ENCODE measurements at places on chromosomes 12 and 14.

DNA sequence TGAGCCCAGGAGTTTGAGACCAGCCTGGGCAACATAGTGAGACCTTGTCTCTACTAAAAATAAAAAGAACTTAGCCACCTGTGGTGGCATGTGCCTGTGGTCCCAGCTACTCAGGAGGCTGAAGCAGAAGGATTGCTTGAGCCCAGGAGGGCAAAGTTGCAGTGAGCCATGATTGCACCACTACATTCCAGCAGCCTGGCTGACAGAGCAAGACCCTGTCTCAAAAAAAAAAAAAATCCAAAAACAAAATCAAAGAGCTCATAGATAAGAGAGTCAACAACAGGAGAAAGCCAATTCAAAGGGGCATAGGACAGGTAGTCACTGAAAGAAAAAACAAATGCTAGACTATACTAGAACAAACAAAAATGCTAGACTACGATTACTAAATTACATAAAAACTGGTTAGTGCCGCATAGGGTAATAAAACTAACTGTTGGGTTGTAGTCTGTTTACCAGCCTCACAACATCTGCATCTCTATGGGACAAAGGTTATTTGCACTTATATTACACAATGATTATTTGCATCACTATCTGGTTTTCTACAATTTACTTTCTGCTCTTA lies 16.6 kb upstream of the EEA1 start:
- no peak for DNase-seq

DNA sequence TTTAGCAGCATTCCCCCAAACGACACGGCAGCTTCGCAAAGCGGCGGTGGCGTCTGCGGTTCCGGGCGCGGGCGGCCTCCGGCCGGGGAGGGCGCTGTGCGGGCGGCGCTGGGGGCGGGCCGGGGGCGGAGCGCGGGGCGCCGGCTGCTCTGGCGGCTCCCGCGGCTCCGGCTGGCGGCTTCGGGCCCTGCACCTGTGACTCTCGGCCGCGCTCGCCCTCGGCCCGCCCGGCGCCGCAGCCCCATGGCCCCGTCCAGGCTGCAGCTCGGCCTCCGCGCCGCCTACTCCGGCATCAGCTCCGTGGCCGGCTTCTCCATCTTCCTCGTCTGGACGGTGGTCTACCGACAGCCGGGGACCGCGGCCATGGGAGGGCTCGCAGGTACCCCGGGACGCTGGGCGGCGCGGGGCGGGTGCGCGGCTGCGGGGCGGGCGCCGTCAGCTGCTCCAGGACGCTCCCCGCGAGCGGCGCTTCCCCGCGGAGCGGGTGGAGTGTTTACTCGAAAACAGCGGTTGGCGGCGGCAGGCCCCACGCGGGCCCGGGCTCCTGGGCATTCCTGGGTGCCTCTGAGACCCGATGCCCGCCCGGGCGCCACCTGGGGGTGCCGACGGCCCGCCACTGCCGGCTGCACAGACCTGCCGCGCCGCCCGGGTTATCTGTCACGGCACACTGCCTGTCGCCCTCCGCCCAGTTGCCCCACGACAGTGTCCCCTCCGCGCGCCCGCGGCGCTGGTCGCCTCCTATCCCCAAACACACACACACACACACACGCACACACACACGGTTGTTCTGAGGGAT lies at the start of gene SLC48A1:
TSS of gene SLC48A1 (plus strand) at position 177 of the 796 bp plus-strand sequence. CDS start at position 244, 67 bp downstream.
- DNase-seq: no peak

DNA sequence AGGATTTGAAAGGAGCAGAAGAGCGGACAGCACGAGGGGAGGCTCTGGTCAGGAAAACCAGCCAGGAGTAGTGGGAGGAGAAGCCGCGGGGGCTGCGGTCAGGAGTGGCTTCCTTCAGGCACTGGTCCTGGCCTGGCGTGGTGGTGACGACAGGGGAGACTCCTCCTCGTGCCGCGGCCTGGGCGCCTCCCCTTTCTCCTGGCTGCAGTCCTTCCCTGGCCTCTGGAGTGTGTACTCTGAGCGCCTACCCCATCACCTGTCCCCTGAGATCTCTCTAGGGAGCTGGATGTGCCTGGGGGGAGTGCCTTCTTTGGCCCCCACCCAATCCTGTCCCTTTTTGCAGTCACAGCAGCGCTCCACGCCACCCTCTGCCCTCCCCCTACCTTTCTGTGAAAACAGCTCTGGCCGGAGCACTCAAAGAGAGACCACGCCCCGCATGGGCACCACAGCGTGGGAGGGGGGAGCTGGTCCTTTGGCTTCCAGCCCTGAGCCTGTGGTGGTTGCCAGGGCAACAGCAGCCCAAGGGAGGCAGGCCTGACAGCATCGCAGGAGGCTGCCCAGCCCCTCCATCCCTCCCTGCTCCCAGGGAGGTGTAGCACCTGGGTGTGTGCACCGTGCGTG lies 125.9 kb downstream of the CALM1 start:
- no peak for DNase-seq

DNA sequence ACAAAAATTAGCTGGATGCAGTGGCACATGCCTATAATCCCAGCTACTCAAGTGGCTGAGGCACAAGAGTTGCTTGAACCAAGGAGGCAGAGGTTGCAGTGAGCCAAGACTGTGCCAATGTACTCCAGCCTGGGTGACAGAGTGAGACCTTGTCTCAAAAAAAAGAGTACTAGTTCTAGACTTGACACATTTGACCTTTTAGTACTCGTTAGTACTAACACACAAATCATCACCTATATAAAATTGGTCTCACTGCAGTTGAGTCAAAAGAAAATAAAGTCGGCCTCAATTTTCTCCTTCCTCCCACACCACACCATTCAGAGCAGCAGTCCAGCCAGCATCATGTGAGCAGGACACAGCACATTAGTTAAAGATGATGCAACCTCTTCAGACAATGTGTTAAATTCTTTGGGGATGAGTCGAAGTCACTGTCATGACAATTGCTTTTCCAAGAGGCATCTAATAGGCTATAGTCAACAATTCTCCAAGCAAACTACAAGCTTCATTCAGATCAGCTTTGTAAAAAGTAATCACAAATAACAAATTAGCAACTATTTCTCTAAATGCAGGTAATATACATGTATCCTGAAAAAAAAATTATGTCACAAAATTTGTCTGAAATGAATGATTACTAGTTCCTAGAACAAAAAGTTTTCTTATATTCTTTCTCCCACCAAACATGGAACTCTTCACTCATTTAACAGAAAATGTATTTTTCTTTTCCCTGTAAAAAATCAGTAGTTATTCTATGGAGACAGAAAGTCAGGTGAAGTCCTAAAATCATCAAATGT lies 55.6 kb downstream of the CLIP1 start:
- DNase-seq: peak; percentile 84

GRCh38 chr14:20632831-20633691 lies 8.4 kb downstream of the OR6S1 start:
- peak; percentile 86 for DNase-seq

DNA sequence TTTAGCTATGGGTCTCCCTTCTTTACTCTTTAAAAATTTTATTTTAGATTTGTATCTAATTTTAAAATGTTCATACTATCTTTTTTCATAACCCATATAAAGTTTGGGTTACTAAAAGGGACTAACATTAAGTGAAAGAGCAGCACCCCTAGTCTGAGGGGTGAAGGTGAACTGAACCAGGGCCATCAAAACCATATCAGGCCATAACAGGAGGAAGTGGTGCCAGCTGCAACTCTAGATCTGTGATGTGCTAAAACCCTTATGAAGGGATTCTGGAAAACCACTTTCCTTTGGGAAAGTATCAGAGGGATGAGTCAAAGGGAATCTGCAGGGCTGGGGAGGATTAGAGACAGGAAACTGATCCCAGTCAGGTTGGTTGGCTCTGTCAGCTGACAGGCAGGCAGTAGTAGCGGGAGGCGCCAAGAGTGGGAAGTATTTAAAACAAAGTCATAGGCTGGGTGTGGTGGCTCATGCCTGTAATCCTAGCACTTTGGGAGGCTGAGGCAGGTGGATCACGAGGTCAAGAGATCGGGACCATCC lies 162.5 kb downstream of the PPM1H start:
- DNase-seq: peak; percentile 64

DNA sequence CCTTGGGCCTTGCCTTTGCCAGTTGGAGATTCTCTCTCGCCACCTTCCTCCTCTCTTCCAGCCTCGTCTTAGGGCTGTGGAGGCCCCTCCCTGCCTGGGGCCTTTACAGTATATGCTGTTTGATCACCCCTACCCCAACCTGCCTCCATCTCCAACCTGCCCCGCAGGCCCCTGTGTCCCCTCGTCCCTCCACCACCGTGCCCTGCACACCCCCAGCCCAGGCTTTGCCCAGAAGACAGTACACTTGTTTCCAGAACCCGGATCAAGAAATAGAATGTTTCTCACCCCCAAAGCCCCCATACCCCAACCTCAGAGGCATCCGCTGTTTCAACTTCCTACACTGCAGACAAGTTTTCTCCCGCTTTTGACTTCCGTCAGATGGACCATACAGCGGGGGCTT lies 202.3 kb upstream of the C14orf180 start:
- no peak for DNase-seq

- DNase-seq: no peak
Observed at GRCh38 chr14:51481643-51482042, 170.1 kb upstream of the FRMD6 start.

DNA sequence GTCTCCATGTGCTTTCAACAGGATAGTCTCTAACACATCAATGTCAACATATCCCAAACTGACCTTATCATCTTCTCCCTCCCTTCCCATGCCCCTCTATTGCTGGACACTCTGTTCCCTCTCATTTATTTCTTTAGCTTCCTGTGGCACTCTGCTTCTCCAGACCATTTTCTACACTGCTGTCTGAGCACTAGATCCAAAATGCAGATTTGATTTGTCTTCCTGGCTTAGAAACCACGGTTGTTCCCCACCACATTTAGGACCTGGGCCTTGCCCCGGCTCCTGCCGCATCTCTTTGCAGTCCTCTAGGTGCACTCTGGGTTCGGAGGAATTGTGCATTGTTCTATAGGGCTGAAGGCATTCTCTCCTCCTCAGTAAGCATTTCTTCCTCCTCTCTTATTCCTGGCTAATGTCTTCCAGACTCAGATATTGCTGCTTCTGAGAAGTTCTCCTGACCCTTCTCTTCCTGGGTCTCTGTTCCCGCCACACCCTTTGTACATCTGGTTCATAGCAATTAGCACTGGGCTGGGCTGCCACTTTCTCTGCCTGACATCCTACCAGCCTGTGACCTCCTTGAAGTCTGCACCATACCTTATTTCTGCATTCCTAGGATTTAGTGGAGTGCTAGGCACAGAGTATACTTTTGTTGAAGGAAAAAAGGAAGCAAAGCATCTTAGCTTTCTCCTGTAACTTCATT lies 13.9 kb downstream of the ARG2 start:
- no peak for DNase-seq

DNA sequence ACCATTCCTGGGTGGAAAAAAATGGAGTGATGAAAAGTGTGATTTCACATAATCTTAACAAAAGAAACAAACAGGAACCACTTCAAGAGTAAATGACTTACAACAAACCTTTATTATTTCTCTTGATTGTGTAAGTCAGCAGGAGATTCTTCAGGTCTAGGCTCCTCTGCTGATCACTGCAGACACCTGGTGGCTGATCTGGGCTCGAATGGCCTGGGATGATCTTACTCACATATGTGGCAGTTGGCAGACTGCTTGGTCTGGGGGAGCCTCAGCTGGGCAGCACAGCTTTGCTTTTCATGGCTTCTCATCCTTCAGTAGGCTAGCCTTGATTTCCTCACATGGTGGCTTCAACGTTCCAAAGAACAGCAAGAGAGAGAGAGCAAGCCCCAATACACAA lies 215.4 kb upstream of the PRICKLE1 start:
- DNase-seq: no peak

DNA sequence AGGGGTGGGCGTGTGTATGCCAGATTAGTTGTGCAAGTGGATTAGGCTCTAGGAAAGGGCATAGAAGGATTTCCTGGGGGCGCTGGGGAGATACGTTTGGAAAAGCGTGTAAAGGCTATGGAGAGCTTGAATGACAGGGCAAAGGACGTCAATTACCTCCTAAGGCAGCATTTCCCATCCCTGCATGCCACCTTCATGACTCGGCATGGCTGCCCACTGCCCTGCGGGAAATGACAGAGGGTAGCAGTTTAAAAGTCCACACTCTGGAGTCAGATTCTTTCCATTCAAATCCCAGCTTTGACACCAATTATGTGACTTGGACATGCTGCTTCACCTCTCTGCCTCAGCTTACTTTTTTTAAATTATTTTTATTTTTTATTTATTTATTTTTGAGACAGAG lies 14.8 kb upstream of the TMEM229B start:
- no peak for DNase-seq

- DNase-seq: no peak
Observed at GRCh38 chr14:106372870-106373652, 846.7 kb downstream of the TMEM121 start.
